ENCODE measurements at places on chromosomes 13 and 19.
A peak's percentile ranks its signal among the peaks of the same experiment; 100 is the strongest.

GRCh38 chr13:91748416-91749089 is 350.1 kb downstream of the GPC5 start:
- DNase-seq: no peak

DNA sequence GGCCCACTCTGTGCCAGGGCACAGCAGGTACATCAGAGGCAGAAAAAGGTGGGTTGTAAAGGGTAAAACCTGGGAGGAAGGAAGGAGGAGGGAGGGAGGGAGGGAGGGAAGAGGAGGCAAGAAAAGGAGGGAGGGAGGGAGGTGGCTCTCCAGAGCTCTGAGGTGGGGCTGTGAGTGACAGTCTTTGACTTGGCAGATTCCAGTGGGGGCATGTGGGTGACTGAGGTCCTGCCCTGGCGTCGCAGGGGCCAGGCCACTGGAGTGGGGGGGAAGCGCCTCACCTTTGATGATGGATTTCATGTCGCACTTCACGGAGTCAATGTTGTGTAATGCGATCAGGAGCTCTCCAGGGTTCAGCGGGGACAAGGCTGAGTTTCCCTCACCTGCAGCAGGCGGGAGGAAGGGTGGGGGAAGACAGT is 6.0 kb upstream of the RSPH6A start:
- DNase-seq: no peak

- no peak for DNase-seq
Measured at GRCh38 chr13:42011601-42012350, 36.7 kb upstream of the DGKH start.

- DNase-seq: no peak
Measured at GRCh38 chr19:51743405-51743804, 8.3 kb downstream of the FPR1 start.

DNA sequence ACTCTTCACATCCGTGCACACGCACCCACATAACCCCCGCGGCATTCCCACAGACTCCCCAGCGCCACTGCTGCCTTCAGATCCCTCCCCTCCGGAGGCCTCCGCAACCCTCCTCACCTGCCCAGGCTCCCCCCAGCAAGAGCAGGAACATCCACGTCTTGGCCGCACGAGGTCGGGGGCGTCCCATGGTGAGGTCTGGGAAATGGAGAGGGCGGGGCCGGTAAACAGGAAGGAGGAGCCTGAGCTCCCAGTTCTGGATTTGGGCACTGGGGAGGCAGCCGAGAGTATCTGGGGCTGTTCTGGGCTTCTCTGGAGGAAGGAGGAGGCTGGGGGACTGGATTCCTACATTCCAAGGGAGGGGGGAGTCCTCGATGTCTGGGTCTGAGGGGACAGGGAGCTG is 423 bp downstream of the KLK8 start:
- no peak for DNase-seq

- DNase-seq: peak; percentile 29
Measured at GRCh38 chr13:99978799-99979452, 2.7 kb upstream of the ZIC2 start.

- DNase-seq: no peak
Measured at GRCh38 chr19:17074634-17075034, 618 bp downstream of the HAUS8 start.

DNA sequence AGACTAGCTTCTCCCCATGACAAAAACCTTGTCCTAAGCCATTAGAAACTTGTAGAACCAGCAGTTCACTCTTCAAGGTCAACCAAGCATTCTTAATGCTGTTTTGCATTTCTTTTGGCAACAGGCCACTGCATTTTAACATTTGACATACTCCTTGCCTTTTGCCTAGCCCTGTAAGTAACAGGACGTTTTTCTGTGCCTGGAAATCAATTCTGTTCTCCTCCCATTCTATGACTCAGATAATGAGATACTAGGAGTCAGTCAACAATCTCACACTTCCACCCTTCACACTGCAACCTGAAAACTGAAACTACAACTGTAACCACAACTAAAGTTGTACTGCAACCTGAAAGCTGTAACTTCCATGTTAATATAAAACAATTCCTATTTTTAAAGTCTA is 268.7 kb downstream of the MZT1 start:
- DNase-seq: no peak

DNA sequence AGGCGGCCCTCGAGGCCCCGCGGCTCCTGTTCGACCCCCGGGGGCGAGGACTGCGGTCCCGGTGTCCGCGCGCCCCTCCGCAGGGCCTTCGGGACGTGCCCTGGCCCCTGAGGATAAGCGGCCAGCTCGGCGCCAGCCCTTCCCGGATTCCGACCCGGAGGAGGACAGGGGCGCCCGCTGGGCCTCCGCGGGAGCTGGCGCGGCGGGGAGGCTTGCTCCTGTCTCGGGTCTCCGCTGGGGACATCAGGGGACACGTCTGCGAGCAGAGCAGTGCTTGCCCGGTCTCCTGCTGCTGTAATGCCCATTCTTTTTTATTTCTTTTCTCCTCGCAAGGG is 829 bp downstream of the B3GLCT start:
- DNase-seq: peak; percentile 56

GRCh38 chr13:113448885-113449692 is 4.2 kb downstream of the ADPRHL1 start:
- peak; percentile 58 for DNase-seq

GRCh38 chr13:30133996-30134395 is 173.4 kb downstream of the KATNAL1 start:
- no peak for DNase-seq

- peak; percentile 51 for DNase-seq
Measured at GRCh38 chr19:39237200-39238184, 7.3 kb downstream of the IFNL3 start.

DNA sequence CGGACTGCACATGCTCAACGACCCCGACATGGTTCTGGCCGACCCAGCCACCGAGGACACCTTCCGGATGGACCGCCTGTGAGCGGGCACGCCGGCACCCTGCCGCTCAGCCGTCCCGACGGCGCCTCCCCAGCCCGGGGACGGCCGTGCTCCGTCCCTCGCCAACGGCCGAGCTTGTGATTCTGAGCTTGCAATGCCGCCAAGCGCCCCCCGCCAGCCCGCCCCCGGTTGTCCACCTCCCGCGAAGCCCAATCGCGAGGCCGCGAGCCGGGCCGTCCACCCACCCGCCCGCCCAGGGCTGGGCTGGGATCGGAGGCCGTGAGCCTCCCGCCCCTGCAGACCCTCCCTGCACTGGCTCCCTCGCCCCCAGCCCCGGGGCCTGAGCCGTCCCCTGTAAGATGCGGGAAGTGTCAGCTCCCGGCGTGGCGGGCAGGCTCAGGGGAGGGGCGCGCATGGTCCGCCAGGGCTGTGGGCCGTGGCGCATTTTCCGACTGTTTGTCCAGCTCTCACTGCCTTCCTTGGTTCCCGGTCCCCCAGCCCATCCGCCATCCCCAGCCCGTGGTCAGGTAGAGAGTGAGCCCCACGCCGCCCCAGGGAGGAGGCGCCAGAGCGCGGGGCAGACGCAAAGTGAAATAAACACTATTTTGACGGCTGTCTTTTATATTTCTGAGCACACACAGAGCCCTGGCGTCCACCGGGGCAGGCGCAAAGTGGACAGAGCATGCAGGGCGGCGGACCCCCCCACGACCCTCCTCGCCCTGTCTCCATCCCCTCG is 13.6 kb downstream of the COMP start:
- no peak for DNase-seq

DNA sequence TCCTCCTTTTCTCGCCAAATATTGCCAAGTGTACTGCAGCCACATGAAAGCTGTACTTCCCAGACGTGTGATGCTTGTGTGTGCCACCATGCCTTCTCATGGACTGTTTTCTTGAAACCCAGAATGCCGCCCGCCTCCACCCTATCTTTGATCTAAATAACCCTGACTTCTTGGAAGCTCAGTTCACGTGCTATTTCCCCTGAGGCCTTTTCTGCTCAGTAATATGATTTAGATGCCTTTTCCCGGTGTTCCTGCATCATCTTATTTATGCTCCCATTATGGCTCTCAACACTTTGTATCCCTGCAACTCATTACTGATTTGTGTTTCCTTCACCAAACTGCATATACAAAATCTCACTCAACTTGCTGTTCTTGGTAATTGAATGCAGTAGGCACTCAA is 116.1 kb downstream of the USP12 start:
- no peak for DNase-seq

Measured in NCI-H526 treated with DMSO at 0.1 percent for 48 hours (cell line).